ENCODE measurements at places on chromosomes 12 and 14. TPM values are rescaled to one million over a fixed set of nuclear protein-coding genes. Genes with fewer than 3 reads are reported as not detected.
A peak's percentile ranks its signal among the peaks of the same experiment; 100 is the strongest.

- H3K27me3 ChIP-seq = no peaks in the 10 kb centered on the region
- no peak for DNase-seq
- H3K27ac ChIP-seq = no peak overlapping the region
- no peaks in the 10 kb centered on the region for H3K4me1 ChIP-seq
- H3K4me3 ChIP-seq = no peak overlapping the region
- no peaks in the 10 kb centered on the region for H3K36me3 ChIP-seq
These were observed 104.0 kb downstream of the C14orf39 start for GRCh38 chr14:60381909-60382308.

Gene VRTN
- 0.15 TPM for total RNA-seq

DNA sequence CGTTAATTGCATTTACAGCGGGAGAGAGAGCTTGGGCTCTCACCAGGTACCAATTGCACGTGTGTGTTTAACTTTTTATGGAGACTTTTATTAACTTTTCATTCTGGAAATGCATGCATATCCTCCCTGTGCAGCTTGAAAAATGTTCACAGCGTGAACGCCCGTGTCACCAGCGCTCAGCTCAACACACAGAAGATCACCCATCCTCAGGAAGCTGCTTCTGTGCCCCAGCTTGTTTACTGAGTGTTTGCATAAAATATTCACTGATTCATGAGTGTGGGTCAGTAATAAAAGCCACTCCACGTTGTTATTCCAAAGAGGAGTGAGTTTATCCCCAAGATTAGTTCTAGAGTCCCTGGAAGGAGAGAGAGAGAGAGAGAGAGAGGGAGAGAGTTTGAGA is 75.5 kb upstream of the FZD10 start:
- H3K27me3 ChIP-seq = peaks cover 6% of the 10 kb centered on the region
- no peaks in the 10 kb centered on the region for H3K4me1 ChIP-seq
- peaks cover 14% of the 10 kb centered on the region for H3K36me3 ChIP-seq
- H3K27ac ChIP-seq = no peak overlapping the region
- DNase-seq = no peak
- no peak overlapping the region for H3K4me3 ChIP-seq

GRCh38 chr12:72277415-72277814 is 5.2 kb downstream of the TRHDE start:
- H3K36me3 ChIP-seq = no peaks in the 10 kb centered on the region
- H3K27me3 ChIP-seq = peaks cover 5% of the 10 kb centered on the region
- no peak for DNase-seq

DNA sequence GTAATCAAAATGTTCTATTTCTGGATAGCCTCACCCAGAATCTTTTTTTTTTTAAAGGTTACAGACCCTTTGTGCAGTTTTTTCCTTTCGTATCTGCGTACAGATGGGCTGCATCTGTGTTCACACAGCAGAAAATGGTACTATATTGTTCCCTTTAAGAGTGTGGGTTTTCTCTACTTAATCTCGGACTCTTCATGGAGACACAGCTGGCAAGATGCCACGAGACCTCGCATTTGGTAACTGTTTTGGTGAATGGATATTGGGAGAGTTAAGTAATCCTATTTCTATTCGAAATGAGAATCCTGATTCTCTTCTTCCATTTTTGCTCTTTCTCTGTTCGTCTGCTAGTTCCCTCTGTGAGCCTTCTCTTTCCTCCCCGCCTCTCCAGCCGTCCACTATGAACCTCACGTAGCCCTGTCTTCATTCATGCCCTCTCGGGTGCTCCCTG is 85.7 kb downstream of the SAMD4A start:
- H3K27me3 ChIP-seq = no peaks in the 10 kb centered on the region
- H3K36me3 ChIP-seq = no peaks in the 10 kb centered on the region
- H3K4me3 ChIP-seq = no peak overlapping the region
- H3K27ac ChIP-seq = peak overlapping the region; percentile 2

DNA sequence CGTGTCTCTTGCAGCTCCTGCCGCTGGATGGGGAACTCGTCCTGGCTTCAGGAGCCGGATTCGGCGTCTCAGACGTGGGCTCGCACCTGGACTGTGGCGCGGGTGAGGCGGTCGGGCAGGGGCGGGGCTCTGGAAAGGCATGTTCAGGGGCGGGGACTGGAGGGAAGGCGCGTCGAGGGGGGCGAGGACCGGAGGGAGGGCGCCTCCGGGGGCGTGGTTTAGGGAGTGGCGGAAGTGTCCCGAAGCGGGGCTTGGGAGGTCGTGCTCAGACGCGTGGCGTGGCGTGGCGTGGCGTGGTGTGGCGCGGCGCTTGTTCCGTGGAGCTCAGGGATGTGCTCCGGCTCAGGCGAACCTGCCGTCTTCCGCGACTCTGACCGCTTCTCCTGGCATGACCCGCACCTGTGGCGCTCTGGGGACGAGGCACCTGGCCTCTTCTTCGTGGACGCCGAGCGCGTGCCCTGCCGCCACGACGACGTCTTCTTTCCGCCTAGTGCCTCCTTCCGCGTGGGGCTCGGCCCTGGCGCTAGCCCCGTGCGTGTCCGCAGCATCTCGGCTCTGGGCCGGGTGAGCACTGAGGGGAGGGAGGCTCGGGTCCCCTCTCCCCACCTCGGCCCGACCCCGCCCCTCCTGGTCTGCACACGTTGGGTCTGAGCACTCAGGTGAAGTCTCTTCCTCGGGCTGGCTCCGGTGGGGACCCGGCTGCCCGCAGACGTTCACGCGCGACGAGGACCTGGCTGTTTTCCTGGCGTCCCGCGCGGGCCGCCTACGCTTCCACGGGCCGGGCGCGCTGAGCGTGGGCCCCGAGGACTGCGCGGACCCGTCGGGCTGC is 6.2 kb downstream of the AMN start:
- DNase-seq = peak; percentile 76
- peaks cover 14% of the 10 kb centered on the region for H3K27me3 ChIP-seq
- peaks cover 5% of the 10 kb centered on the region for H3K4me1 ChIP-seq

GRCh38 chr12:15834575-15834974 is 45.4 kb upstream of the EPS8 start:
- H3K4me1 ChIP-seq = no peaks in the 10 kb centered on the region
- no peak overlapping the region for H3K27ac ChIP-seq

- peak overlapping the region; percentile 19 for H3K4me3 ChIP-seq
- H3K27me3 ChIP-seq = peaks cover 1% of the 10 kb centered on the region
- DNase-seq = no peak
- H3K27ac ChIP-seq = no peak overlapping the region
These were observed 36.6 kb downstream of the PARP11 start for GRCh38 chr12:3836641-3837040.

DNA sequence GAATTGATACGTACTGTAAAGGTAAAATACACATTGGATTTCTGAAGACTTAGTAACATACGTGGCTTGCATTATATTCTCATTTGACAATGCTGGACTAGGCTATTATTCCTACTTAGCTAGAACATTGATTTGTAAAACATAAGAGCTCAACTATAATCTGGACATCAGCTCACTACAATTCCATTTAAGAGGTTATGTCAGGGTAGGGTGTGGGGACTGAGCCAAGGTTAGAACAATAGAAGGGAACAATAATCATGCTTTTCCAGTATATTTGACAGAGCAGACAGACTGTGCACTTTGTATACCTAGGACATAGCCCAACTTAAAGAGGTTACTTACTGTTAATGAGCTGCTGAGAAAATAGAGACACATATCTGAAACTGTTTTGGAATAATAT is 10.8 kb downstream of the ZCRB1 start:
- no peaks in the 10 kb centered on the region for H3K36me3 ChIP-seq
- H3K27me3 ChIP-seq = no peaks in the 10 kb centered on the region
- no peak overlapping the region for H3K4me3 ChIP-seq
- no peak overlapping the region for H3K27ac ChIP-seq
- no peak for DNase-seq

Data from glutamatergic neuron (in vitro differentiated cells).